ENCODE measurements at places on chromosomes 11 and 22.

DNA sequence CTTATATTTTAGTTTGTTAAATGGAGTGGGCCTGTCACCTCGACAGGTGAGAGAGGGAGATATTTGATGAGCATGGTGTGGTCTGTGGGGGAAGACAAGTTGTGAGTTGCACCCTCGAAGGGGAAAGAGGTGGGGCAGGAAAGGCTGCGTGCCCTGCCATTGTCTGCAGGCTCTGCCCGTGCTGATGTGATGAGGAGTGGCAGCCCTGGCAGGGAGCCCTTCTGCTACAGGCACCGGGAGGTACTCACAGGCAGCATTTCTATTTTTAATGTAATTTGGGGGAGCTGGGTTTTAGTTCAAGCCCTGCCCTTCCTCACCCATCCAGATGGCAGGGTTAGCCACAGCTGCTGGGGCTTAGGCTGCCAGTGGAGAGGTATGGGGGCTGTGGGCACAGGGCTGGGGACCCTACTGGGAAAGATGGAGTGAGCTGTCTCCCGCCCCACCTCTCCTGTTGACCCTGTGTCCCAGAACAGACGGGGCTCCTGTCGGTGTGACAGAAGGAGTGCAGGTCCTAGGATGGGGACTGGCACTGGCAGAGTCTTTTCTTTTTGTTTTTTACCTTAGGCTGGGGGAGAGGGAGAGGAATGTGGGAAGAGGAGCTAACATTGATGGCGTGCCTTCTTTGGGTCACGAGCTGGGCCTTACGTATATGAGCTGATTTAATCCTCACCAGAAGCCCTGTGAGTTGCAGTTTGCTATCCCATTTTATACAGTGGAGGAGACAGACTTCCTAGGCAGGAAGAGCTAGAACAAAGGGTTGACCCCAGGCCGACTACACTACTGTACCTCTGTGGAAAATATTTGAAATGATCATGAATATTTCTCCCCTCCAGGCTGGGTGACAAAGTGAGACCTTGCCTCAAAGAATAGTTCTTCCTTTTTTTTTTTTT lies 51.6 kb downstream of the CEP164 start:
- DNase-seq = no peak

GRCh38 chr11:33936725-33937604 lies 45.1 kb upstream of the LMO2 start:
- no peak for DNase-seq

- no peak for DNase-seq
Observed at GRCh38 chr22:31344578-31345330, 1.4 kb downstream of the PATZ1 start.

- no peak for DNase-seq
Observed at GRCh38 chr11:99368583-99368982, 347.8 kb downstream of the CNTN5 start.

GRCh38 chr22:27840436-27840835 lies 38.9 kb upstream of the MN1 start:
- no peak for DNase-seq

DNA sequence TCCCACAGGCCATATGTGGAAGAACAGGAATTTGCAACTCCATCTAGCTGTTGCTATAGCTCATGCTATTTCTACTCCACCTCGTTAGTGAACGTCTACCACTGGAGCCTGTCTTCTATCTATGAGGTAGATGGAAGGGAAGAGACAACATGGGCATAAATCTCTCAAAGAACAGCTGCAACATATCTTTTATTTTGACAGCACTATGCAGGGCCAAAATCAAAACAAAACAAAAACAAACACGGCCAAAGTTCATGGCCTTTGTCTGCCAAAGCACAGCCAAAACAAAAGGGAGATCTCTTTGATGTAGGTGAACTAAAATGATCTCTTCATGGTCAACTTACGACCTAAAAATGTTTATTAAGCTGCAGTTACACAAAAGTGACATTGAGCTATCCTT lies 215.2 kb upstream of the MPPED2 start:
- no peak for DNase-seq

DNA sequence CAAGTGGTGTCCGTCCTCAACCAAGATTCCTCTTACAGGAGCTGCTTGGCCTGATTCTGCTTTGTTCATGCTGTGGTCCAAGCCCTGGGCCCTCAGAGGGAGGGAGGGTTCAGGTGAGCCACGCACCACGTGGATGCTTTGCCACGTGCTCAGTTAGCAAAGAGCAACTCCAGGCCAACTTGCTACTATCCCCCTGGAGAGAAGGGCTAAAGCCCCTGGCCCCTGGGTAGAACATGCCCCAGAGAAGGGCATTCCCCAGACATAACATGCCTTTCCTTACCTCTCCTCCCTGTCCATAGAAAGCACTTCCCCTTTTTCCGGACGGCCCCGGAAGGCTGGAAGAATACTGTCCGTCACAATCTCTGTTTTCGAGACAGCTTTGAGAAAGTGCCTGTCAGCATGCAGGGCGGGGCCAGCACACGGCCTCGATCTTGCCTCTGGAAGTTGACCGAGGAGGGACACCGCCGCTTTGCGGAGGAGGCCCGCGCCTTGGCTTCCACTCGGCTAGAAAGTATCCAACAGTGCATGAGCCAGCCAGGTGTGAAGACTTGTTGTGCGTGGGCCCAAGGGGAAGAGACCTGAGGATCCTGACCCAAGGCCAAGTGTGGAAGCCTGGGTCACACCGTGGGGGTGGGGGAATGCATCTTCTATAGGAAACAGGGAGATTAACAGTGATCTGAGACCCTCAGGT lies 8.8 kb downstream of the FOXR1 start:
- no peak for DNase-seq

DNA sequence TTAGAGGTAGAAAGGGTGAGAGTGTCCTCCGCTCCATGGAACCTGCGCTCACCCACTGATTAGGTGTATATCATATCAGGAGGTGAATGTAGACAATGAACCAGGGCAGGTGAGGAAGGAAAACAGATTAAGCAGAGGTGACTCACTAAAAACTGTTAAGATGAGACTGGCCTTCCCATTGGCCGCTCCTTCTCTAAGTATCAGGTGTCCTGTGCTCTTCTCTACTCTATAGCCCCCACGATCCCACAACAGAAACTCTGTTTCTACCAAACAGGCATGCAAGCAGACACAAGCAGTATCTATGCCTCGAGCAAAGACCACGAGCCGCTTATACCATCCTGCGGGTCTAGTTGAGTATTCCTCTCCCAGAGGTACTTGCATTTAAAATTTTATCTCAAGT lies 103.1 kb downstream of the SNX19 start:
- DNase-seq = no peak

- DNase-seq = no peak
Observed at GRCh38 chr22:39275814-39276439, 31.1 kb upstream of the PDGFB start.

DNA sequence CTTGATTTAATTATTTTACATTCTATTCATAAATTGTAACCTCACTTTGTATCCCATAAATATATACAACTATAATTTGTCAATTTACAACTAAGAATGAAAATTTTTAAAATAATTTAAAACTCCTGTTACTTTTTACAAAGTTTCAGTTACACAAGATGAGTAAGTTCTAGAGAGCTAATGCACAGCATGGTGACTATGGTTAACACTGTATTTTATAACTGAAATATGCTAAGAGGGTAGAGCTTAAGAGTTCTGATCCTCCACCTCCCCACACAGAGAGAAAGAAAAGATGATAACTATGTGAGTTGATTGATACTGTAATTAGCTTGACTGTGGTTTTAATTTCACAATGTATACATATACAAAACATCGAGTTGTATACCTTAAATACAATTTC lies 412.5 kb upstream of the DDI1 start:
- no peak for DNase-seq

DNA sequence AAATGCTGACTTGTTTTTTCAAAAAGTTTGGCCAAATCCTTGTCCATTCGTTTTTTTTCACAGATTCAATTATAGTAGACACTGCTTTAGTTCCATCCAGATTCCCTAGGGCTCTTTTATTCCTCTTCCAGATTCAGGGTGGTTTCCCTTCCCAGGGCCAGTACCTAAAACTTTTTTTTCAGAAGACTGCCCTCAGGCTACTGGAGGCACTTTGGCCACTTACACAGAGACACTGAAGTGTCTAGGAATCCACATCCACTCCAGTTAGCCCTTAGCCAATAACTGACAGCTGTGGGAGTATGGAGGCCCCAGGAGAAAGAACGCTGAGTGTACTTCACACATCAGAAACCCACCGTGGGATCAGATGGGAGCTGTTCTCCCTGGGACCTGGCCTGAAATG lies 77.3 kb downstream of the CCDC34 start:
- DNase-seq = no peak

- DNase-seq = no peak
Observed at GRCh38 chr11:40405614-40406013, 1053.8 kb downstream of the LRRC4C start.

DNA sequence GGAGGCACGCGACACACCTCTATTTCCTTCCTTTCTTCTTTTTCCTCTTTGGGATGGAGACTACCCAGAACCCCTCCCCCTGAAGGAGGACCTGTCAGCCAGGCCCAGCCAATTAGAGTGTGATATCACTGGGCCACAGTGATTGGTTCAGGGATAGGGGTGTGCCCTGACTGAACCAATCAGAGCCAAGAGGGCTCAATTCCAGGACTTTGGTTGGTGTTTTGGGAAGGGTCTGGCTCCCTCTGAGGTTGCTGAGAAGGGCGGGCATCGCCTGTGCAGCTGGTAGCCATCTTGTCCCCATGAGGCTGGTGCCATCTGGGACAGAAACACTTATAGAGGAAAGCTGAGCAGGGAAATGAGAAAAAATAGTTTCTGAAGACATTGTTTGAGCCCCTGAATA lies 71.4 kb downstream of the CHST1 start:
- no peak for DNase-seq

- DNase-seq = peak; percentile 20
Observed at GRCh38 chr11:2142762-2143202, 3.6 kb upstream of the IGF2 start.

GRCh38 chr22:20315337-20316216 lies 4.3 kb downstream of the DGCR6L start:
- no peak for DNase-seq

DNA sequence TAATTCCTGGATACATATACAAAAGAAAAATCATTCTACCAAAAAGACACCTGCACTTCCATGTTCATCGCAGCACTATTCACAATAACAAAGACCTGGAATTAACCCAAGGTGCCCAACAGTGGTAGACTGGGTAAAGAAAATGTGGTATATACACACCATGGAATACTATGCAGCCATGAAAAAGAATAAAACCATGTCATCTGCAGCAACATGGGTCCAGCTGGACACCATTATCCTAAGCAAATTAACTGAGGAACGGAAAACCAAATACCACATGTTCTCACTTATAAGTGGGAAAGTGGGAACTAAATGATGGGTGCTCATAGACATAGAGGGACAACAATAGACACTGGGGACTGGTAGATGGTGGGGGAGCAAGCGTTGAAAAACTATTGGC lies 4.5 kb downstream of the TRPM5 start:
- DNase-seq = no peak

- no peak for DNase-seq
Observed at GRCh38 chr22:30755759-30756124, 61.1 kb downstream of the OSBP2 start.

DNA sequence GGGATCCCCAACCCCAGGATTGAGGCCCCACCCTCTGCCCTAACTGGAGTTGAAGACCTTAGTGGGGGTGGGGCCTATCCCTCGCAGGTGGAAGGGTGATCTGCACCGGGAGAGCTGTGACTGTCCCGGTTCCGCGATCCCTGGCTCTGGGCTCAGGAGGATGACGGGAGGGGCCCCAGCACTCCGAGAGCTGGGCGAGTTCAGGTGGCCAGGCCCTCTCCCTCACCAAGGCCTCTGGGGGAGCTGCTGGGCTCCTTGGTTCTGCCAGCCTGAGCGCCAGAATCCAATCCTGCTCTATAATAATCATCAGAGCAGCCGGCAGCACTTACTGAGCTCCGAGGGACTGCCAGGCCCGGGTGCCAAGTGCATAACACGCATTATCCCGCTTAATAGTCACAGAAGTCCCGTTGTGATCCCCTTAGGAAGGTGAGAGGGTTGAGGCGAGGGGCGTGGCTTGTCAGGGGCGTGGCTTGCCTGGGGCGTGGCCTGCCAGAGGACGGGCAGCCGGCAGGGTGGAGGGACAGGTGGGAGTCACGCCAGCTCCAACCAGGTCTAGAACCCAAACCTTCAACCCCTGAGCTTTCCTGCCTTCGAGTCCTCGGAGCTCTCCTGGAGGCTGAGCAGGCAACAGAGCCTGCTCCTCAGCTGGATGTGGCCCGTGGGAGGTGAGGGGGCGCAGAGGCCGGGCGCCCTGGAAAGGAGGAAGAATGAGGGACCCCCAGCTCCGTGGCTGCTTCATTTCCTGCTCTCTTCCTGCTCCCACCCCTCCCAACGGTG lies 7.3 kb upstream of the SYT7 start:
- no peak for DNase-seq

GRCh38 chr11:86559311-86559945 lies 113.0 kb downstream of the ME3 start:
- peak; percentile 78 for DNase-seq

- DNase-seq = no peak
Observed at GRCh38 chr11:73859671-73860070, 17.0 kb downstream of the COA4 start.

DNA sequence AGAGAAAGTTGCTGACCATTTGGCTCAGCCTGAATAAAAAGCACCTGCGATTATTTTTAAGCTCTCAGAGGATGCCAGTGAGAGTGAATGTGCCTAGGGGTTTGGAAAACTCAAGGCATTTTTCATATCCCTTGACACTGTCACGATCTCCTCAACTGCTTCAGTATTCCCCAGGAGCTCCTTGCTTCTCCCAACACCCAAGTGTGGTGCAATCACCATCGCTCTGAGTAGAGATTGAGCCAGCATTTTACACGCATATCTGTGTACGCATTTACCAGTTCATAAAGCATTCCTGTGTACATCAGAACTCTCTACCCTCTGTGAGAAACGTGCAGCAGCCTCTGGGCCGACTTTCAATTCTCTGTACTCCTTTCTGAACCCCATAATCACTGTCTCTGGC lies 1.3 kb downstream of the SRRD start:
- no peak for DNase-seq

- DNase-seq = no peak
Observed at GRCh38 chr11:133887692-133888332, 42.5 kb upstream of the SPATA19 start.

GRCh38 chr22:28741200-28741784 lies 328 bp downstream of the CHEK2 start:
- no peak for DNase-seq

GRCh38 chr11:109818290-109818689 lies 274.9 kb upstream of the ZC3H12C start:
- DNase-seq = no peak

DNA sequence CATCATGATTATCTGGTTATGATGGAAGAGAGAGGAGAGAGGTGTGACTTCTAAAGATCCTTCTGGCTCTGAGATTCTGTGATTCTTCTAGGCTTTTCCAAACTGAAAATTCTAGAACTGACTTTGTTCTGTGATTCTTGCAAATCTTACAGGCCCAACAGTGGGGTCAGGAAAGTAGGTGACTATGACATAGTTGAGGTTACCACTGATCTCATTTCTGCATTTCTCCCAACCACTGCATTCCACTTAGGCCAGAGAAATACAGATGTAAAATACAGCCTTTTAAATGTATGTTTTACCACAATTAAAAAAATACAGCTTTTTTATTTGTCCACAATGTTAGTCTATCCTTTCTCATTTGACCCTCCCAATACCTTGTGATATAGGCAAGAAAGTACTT lies 83.7 kb downstream of the STIM1 start:
- peak; percentile 40 for DNase-seq

GRCh38 chr11:128841461-128842072 lies 25.5 kb downstream of the KCNJ1 start:
- DNase-seq = no peak
